ENCODE measurements at places on chromosomes 2 and 18. TPM values are rescaled to one million over a fixed set of nuclear protein-coding genes. Genes with fewer than 3 reads are reported as not detected.

DNA sequence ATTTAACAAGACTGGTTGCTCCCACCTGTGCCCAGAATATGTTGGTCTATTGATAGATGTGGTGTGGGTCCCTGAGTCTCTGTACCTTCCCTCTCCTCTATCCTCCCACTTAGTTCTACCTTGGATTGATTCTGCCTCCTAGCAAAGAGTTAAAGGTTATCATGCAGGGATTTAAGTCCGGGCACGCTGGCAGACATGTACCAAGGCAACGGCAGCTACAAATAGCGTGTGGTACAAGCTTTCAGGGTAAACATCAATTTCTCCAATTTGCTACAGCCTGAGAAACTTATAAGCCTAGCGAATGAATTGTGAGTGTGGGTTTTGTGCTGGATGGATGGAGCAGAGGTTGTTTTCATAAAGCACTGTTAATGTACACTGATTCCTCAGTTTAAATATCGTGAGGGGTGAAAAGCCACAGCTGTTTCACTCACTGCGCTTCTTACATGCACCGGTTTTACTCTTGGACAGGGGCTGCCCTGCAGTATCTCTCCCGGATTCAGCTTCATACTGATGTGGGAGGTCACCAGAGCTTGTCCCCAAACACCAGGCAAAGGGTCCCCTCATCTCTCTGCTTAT lies 289.8 kb downstream of the ICOS start:
- peak; percentile 38 for DNase-seq

KIF3C gene
- 2.7 TPM for total RNA-seq

SCN9A gene
- total RNA-seq: 0.45 TPM

DNA sequence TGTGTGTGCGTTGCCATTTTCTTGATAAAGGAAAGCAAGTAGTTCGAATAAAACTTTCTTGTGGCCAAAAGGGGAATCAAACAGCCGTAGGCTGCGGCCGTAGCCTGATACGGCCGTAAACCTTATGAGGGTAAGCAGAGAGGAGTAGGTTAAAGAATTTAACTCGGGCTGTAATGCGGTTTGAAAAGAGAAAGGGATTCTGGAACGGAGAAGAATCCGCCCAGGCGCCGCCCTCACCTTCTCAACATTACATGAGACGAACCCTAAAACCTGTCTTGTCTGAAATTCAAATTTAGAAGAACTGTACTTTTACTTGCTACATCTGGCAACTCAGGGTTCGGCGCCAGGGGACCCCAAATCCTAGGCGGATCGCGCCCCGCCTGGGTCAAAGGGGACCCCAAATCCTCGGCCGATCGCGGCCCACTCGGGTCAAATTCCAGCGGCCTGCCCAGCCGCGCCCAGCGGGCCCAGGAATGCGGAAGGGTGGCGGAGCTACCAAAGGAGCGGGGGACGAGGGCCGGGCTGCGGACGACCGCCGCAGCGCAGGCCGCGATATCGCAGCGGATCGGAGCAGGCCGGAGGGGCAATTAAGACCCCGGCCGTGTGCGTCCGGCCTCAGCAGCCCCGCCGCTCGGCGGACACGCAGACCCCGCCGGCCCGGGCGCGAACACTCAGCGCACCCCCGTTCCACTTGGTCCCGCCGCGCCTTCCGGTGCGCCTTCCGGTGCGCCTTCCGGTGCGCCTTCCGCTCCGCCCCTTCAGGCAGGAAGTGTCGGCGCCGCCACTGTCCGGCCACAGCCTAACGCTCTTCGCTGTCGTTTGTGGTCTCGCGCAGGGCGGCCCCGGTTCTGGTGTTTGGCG lies at the start of gene MYL12B:
MYL12B (plus strand) TSS at position 761 of the 861 bp plus-strand sequence. CDS start 10,766 bp downstream, outside the sequence.
- DNase-seq: peak; percentile 95

TUBA3E gene
- not detected for total RNA-seq

DNA sequence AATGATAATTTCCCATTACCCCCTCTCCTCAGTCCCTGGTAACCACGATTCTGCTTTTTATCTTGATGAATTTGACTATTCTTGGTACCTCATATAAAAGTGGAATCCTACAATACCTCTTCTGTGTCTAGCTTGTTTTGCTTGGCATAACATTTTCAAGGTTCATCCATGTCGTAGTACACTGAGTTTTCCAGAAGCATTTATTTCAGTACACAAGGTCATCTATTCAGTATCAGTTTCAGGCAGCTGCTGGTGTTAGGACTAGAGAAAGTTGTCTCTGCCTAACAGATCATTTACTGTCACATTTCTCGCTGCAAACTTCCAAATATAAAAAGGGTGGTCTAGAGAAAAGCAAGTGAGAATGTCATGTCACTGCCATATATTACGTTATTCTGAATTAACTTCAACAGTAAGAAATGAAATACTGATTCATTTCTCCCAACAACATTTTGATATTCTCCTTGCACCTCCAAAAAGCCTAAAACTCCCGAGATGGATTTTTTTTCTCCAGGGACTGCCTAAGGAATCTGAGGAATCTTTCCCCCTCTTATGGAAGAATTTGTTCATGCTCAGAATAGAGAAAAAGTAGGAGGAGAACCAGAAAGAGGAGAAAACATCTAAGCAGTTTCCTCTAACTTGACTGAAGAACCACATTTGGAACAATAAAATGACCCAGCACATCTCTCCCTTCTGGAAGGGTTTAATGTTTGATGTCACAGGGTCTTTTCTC lies 36.0 kb downstream of the CDK15 start:
- no peak for DNase-seq

TWIST2 gene
- 0.58 TPM for total RNA-seq

Data from stomach (tissue), 19 donors.